ENCODE measurements at places on chromosomes 3 and 15.
A peak's percentile ranks its signal among the peaks of the same experiment; 100 is the strongest.

DNA sequence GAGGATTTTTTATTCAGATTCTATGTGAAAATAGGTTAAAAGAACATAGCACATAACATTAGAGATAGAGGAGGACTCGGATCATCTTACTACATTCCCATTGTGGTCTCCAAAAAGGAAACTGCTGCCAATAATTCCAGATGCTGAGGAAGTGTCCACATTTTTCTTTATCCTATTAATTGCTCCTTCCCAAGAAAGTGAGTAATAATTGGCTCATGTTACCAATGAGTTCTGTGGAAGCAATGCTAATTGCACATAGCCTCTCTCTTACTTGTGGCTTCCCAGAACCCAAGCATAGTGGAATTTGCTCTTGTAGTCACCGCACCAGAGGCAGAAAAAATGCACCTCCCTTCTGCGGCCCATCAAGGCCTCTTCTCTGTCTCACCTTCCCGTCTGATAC, 208.4 kb downstream of the PLOD2 start:
- peak; percentile 89 for DNase-seq

GRCh38 chr3:138921316-138922292, 25.3 kb downstream of the FOXL2 start:
- peak; percentile 65 for DNase-seq

DNA sequence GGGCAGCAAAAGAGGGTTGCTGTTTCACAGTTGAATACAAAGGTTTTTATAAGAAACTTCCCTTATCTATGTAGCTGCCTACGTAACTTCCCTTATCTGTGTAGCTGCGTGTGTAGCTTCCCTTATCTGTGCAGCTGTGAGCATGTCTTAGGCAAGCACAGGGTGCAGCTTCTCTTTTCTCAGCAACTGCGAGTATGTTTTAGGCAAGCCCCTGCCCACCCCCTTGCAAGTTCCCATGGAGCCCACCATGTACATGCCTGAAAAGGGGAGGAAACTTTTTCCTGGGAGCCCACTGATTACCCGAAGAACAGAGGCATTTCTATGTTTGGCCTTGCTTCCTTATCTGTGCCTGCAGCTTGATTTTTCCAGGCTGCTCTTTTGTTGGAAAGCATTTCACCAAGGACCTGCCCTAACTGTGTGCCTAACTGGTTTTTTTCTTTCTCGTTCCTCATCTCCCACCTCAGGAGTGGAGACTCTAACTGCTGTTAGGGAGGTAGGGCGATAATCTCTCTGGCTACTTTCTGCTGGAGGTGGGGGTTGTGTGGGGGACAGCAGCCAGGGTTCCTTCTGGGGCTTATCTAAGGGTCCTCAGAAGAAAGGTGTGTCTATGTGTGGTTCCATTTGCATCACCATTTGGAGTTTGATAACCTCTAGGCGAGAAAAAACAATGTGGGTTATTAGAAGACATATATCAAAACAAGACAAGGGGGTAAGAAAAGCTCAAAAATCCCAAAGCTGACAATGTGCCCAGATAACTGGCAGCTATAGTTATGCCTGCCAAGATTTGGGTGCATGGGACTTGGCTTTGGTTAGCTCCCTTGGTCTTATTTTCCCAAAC, 26.0 kb downstream of the SORD start:
- DNase-seq, result no peak

GRCh38 chr3:111033470-111034050, 38.1 kb upstream of the NECTIN3 start:
- no peak for DNase-seq

DNA sequence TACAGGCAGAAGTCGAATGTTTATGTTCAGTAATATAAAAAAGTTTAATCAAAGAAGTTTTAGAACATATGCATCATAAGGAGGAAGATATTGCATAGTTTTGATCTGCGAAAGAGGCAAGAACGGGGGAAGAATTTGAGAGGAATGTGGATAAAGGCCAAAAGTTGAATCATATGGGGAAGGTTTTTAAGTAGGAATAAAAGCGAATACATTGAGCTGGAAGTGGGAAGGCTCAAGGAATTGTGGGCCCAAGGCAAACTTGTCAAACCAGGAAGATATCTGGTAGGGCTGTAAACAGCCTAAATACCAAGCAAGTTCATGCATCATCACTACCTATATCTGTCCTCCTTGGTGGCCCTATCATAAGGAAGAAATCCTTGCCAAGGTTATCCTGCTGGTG, 186.9 kb downstream of the MAGI1 start:
- DNase-seq, result no peak

DNA sequence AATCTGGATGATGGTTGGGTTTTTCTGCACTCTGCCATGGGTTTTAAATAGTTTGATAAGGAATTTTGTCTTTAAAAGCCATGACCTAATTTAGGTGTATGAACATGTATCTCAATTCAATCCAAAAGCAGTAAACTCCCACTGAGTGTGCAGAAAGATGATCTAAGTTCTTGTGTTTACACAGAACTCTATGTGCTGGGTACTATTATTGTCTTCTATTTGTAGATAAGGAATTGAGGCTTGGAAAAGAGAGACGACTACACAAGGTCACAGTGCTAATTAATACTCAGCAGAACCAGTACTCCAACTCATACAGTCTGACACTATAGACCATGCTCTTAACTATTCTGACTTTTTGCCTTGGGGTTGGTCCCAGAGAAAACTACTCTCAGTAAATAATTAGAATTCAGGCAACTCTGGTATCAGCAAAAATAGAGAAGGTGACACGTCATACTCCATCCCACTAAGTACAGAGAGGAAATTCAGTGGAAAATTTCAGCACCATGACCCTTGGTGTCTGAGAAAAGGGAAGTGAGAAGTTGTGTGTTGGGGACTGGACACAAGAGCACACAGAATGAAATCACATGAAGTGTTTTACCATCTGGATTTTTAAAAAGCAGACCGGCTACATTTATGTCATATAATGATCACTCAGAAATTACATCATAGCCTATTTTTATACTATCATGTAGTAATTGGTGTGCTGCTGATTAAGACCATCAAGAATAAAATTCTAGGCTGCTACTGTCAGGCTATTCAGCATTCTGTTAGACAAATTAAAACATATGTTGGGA, 18.3 kb upstream of the MYH15 start:
- no peak for DNase-seq

DNA sequence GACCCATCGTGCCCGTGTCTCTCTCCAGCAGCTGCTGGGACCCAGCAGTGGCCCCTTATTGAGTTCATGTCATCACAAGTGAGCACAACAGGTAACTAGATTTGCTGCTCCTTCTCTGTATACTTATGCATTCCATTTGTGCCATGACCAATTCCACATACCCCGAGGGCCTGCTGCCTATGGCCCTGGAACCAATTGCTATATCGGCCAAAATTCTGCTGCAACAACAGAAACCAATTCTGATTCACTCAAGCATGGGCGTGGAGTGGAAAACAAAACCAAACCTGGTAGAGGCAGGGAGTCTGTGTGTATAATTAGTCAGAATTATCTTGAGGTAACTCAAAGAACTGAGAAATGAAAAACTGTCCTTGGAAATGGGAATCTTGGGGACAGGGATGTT, 516.6 kb downstream of the EPHB1 start:
- DNase-seq, result no peak

GRCh38 chr3:190036631-190037030, 84.1 kb downstream of the P3H2 start:
- DNase-seq, result no peak

GRCh38 chr3:60703008-60703407, 548.2 kb downstream of the FHIT start:
- DNase-seq, result no peak

DNA sequence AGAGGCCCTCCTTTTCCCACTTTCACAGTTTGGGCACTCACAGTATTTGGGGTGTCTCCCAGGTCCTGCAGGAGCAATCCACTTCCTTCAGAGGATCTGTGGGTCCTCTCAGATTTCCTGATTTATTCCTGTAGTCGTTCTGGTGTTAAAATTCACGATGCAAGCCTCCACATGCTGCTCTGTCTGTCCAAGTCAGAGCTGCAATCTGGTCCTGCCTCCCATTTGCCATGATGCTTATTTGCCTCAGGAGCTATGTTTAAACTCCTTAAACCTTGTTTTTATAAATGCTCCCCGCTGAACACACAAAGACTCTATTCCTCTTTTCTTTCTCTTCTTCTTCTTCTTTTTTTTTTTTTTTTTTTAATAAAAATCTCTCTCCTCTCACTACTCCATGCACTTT, 558.7 kb upstream of the NECTIN3 start:
- no peak for DNase-seq

DNA sequence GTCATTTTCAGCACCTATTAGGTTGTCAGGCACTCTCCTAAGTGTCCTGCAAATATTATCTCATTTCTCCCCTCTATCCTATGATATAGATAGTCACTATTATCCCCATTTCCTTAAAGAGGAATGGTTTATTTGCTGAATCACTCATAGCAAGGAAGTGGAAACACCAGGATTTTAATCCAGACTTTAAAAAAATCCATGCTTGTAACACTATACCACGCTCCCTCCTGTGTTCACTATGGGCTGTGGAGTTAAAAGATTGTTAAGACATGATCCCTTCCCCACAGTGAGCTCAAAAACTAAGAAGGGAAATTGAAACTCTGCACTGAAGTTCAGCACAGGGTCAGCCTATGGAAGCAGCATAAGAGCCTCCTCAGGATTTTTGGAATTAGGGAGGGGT, 60.2 kb downstream of the TMEM39A start:
- DNase-seq, result no peak

- no peak for DNase-seq
Measured at GRCh38 chr3:144663456-144664436, 692.1 kb downstream of the DIPK2A start.

DNA sequence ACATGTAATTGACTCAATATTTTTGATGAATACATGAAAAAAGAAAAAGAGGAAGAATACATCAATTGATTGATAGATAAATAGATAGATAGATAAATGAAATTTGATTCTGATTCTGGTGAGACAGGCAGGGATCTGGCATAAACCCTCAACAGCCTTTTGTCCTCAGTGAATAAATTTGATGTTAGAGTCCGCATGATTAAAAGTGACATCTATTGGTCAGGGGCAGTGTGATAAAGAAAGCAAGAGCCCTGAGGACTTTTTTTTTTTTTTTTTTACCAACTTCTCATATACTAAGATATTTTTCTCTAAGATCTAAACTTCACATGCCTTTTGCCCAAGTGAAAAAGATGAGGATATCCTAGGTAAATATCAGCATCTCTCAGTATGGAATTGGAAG, 216.4 kb downstream of the LRRC3B start:
- DNase-seq, result no peak

GRCh38 chr3:72195895-72196294, 410.9 kb upstream of the PROK2 start:
- no peak for DNase-seq

GRCh38 chr3:104610730-104611652, 755.7 kb upstream of the ALCAM start:
- no peak for DNase-seq

DNA sequence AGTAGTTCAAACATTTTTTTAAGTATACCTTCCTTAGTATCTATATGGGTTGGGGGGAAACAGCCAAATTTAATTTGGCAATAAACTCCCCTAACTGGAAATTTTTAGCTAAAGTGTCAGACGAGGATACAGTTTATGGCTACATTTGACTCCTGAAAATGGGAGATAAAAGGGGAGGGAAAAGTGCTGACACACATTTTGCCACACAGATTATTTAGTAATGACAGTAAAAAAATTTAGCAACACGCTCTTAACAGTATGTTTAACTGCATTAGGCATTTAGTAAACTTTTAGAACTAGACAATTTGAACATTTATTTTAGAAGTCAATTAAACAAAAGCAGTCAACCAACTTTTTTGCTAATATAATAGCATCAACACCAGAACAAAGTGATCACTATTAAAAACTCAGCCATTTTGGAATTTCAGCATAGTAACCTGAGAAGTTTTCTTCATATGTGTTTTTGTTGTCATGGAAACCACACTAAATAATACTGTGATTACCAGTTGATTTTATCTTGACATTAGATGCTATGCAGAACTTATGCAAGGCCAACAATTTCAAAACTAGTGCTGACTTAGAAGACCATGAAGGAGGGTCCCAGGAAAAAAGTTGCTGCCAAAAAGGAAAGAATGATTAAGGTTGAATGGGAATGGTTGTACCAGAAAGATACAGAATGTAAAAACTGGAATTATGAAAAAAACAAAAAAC, 47.0 kb upstream of the TFG start:
- no peak for DNase-seq

GRCh38 chr3:177553579-177553978, 356.3 kb upstream of the TBL1XR1 start:
- DNase-seq, result no peak

DNA sequence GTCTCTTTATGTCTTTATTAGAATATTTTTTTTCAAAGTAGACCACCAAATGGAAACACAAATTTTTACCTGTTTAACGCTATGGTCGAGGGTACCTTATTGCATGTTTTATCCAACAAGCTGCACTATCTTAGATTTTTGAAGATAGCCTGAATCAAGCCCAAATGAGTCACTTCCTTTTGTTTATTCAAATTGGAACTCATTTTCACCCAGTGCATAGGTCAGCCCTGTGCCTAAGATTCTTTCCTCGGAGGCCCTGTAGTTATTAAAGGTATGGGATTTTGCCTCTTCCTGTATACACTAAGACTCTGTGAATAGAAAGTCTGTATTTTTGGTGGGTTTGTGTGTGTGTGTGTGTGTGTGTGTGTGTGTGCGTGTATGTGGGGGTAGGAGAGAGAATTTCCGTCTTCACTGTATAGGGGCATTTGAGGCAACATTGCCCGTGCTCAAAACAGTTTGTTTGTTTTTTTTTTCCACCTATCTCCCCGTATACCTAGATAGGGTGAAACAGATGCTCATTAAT, 358.0 kb upstream of the CADM2 start:
- no peak for DNase-seq

GRCh38 chr3:129738172-129738571, 131.7 kb upstream of the PLXND1 start:
- DNase-seq, result no peak

Measured in BJ (cell line).